ENCODE measurements at places on chromosomes 11 and 22.
A peak's percentile ranks its signal among the peaks of the same experiment; 100 is the strongest.

GRCh38 chr11:134223121-134223520, 646 bp downstream of the NCAPD3 start:
- no peak for DNase-seq

GRCh38 chr11:19872512-19873145, 160.0 kb downstream of the NAV2 start:
- DNase-seq: no peak

GRCh38 chr22:36277482-36278291, 24.8 kb downstream of the APOL1 start:
- DNase-seq: peak; percentile 71

DNA sequence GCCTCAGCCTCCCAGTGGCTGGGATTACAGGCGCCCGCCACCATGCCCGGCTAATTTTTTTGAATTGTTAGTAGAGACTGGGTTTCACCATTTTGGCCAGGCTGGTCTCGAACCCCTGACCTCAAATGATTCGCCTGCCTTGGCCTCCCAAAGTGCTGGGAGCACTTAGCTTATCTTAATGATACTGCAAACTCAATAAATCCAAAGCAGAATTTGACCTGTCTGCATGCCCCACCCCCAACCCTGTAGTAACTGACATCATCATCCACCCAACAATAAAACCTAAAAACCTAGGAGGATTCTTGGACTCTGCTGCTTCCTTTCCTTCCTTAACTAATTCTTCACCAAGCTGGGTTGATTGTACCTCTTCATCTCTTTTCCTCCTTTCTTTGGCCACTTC, 6.3 kb upstream of the ADSL start:
- DNase-seq: no peak

DNA sequence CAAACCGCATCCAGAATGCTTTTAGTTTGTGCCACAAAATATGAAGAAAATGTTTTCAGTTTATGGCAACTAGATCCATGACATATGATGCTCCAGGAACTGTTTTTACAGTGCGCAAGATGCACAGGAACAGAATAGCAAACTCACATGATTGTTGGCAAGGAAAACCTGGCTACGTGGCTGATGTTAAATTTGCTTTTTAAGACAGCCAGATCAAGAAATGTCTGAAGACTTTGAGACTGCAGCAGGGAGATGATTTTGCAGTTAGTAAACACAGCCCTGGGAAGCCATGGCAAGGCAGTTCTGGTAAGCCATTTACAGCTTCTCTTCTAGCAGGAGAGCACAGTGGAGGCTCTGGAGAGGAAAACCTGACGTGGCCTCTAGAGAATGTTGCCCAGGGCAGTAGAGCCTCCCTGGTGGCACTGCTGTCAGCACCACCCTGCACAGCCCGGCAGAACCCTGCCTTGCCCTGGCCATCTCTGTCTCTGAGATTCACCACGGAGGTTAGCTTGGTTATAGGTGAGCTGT, 69.8 kb upstream of the TNRC6B start:
- peak; percentile 26 for DNase-seq

DNA sequence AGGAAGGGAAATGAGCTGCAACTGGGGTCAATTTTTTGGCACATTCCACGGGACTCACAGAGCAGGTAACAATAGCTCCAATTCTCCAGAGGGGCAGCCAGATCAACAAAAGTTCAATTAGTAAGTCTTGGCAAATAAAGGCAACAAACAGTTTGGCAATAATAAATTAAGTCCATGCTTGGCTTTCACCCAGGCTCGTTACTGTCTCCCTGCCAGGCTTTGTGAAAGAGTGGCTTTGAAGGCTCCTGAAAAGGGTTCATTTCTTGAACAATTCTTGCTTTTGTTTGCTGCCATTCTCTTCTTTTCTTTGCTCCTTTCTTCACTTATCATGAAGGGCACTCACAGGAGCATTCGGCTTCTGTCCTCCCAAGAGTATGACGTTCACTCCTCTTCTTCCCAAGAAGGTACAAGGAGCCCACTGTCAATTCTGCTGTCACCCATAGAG, 123.3 kb downstream of the APIP start:
- no peak for DNase-seq

DNA sequence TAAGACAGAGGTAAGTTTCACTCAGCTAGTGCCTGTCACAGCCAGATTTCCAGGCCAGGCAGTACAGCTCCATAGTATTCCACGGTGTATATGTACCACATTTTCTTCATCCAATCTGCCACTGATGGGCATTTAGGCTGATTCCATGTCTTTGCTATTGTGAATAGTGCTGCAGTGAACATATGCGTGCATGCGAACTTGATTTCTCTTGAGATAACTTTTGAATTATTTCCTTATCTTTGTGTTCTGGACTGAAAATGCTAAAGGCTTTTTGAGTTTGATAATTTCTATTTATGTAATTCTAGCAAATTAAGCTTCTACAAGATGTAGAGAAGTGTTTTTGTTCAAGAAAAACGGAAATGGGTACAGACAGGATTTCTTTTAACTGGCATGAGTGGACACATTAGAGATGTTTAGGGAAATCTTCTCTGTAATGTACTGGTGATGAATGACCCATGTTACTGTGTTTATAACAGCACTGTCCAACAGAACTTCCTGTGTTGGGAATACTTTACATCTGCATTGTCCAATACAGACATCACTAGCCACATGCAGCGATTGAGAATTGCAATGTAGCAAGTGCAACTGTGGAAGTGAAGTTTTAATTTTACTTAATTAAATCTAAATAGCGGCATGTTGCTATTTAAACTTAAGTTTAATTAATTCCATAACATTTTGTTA, 151.3 kb downstream of the CADM1 start:
- no peak for DNase-seq

DNA sequence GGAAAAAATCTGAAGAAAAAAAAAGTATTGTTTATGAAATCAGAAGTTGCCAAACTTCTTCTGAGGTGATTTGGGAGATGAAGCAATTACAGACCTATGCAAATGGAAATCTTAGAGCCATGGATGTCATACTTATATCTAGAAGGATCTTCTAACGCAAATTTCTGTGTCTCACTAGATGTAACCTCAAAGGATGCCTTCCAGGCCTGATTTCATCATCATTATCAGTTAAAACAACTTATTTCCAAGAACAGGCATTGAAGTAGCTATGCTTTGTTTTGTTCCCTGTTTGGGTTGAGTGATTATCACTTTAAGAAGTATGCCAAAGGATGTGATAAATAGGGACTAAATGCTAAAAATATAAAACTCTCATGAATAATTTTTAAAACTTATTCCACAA, 43.9 kb upstream of the ANGPTL5 start:
- no peak for DNase-seq

GRCh38 chr11:23423104-23423503, 562.8 kb upstream of the CCDC179 start:
- no peak for DNase-seq

GRCh38 chr11:73283276-73284000, 11.3 kb downstream of the P2RY6 start:
- no peak for DNase-seq

- no peak for DNase-seq
Measured at GRCh38 chr11:111735262-111736116, 30.7 kb downstream of the PPP2R1B start.

GRCh38 chr11:3135481-3136440, 29.3 kb downstream of the OSBPL5 start:
- DNase-seq: no peak

GRCh38 chr11:114073007-114073827, 13.7 kb downstream of the ZBTB16 start:
- no peak for DNase-seq

DNA sequence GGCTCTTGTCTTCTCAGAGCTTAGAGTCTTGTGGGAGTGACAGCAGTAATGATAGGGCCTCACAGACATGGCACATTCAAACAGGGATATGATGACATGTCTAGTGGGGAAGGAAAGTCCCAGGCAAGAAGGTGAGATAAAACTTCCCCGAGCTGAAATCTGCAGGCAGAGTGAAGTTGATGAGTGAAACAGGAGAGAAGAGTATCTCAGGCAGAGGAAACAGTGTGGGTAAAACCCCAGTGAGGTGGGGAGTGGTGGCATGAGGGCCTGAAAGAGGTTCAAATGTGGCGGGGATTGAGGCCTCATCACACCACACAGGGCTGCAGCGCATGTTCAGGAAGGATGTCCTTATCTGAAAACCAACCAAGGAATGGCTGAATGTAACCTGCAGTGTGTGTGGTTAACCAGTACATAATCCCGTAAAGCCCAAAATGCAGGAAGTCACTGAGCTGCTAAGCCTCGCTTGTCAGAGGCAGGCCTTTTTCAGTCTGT, 153.8 kb upstream of the E2F8 start:
- no peak for DNase-seq

DNA sequence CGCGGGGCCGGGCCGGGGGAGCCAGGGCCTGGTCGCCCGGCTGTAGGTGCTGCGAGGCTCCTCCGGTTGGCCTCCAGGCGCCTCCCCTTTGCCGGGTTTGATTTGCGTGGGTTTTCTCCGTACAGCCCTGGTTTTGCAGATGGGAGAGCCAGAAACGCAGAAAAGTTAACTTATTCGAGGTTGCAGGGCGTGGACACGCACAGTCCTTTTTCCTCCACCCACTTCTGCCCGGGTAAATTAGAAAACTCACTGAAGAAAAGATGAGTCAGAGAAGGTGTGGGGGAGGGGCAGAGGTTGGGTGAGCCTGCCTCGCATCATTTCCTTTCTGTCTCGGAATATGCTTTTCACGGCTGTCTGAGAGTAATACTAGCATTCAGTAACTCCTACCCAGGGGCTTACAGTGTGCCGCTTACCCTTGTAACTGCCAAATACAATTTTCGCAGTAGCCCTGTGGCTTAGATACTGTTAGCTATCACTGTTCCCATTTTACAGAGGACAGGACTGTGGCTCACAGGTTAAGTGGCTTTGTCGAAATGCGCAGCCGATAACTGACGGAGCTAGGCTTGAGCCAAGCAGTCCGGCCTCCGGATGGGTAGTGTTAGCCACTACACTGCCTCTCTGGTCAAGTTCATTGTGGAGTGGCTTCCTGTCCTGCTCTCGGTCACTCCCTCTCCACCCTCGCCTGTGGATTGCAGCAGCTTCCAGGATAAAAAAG, 812 bp downstream of the FADD start:
- DNase-seq: peak; percentile 97

GRCh38 chr22:49360746-49361145, 466.9 kb downstream of the BRD1 start:
- DNase-seq: no peak

DNA sequence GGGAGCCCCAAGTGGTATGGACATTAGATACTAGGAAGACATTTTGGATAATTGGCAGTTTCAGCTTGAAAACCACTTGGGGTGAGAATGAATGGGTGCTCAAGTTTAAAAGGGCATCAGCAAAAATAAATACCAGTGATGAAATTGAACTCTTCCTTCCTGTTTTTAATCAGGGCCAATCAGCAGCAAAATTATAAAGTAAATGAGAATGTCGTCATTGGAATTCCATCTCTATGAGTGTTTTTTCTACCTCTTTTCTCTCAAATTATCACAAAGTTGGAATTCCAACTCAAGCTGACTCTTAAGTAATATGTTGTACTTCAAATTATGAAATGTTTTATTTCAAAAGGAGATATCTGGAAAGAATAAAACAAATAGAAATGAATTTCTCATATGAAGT, 730.6 kb downstream of the METTL15 start:
- no peak for DNase-seq

GRCh38 chr11:23551706-23552105, 691.4 kb upstream of the CCDC179 start:
- DNase-seq: no peak

GRCh38 chr22:45877651-45878050, 99.3 kb downstream of the WNT7B start:
- no peak for DNase-seq

DNA sequence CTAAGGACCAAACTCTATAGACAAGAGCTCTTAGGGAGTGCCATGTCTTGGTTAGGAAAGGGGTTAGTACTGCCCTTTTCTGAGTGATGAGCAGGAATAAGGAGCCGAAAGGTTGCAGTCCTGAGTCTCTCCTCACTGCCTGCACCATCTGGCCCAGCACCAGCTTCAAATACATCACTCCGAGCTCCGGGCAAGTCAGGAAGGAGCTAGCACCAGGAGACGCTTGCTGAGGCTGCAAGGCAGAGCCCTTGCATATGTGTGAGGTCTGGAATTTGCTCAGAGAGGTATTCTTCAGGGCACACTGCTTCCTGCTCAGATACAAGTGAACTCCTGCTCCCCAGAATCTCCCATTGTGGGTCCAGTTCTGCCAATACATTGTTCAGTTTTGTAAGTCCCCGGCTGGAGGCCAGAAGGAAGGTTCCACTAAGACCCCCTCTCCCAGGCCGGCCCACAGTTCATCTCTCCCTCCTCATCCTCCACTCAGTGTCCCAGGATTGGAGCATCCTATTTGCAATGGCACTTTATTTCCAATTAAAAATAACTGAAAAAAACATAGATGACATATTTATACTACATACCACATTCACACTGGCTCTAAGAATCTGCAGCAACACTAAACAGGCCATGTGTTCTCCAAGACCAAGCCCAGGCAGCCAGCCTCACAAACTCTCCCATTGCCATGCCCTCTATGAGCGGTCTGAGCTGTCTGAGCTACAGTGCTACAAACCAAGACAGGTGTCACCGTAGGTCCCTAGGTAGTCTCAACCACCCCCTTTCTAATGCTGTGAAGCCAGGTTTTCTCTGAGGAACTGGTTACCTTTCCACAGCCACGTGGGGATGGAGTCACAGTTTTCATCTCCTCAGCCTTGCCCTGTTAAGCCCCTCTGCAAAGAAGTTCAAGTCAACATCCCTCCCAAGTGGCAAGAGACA, 55.1 kb upstream of the SPATA19 start:
- no peak for DNase-seq

DNA sequence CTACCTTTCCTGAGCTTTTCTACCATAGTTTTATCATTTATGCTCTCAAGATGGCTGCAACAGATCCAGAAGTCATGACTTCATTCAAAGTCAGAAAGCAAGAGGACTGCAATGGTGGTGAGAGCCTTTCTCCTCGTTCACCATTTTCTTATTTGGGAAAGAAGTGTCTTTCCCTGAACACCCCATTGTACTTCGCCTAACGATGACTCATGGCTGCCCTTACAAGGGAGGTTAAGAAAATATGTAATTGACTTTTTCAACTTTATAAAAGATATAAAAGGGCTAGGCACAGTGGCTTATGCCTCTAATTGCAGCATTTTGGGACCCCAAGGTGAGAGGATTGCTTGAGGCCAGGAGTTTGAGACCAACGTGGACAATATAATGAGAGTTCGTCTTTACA, 541.7 kb downstream of the METTL15 start:
- no peak for DNase-seq

GRCh38 chr11:75508051-75508561, 17.6 kb downstream of the GDPD5 start:
- peak; percentile 33 for DNase-seq

DNA sequence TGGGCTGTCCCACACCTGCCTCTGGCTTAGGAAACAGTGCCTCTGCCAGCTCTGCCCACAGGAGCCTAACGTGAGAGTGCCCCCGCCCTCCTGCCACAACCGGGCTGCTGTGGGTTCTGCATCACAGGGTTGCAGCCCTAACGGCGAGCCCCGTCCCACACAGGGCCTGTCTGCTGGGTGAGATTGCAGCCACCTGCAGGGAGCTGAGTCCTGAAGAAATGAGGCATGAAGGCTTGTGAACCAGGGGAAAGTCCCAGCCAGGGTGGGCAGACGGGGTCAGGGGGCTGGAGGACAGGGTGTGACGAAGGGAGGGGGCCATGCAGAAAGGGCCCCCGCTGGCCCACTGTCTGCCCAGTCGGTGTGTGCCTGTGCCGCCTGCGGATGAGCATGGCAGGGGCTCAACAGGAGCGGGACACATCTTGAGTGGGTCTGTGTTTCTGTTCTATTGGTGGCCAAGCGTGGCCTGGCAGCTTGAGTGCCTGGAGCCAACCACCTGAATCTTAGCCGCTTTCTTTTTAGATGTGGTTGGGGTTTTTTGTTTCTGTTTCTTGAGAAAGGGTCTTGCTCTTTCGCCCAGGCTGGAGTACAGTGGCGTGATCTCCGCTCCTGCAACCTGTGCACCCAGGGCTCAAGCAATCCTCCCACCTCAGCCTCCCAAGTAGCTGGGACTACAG, 38.9 kb downstream of the CTTN start:
- DNase-seq: no peak
